T-helper 2 cell treated with Interferon-gamma antibody and Interleukin-4, amounts not matched to agents 5 μg/mL and 100 μg/mL, for 36 hours (primary cell): ENCODE measurements at places on chromosomes 5 and 9.

DNA sequence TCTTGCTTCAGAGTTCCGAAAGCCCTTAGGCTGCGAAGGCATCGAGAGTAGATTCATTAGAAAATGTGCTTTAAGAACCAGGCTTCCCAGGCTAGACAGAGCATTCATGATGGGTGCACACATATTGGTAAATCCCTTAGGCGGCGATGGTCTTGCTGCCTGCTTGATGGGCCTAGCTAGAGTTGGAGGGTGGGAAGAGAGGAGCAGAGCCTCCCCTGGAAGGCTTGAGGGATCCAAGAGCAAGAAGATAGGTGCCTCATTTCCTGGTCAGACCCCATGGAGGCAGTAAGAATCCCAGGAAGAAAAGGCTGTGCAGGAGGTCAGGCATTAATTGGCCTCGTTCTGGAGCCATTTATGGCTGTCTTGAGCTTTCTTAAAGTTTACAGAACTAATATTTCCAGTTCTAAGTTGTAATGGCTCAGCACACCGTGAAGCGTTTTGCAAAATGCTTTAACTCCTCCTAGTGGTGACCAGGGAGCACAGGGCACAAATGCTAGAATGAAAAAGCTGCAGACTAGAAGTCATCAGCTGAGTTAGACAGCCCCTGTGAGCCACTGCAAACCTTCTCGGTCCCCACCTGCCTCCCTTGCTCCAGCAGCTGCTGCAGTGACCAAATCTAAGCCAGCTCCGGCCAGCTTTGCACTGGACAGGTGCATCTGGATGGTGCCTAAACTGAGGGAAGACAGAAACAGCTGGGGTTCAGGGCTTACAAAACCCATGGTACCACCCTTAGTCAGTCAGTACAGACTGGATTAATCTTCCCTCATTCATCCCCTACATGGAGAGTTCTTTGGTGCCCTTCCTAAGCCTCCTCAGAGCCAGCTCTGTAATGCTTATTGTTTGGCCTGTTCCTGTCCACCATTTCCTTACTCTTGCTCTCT lies 14.7 kb downstream of the SLC45A2 start:
- DNase-seq, result no peak

DNA sequence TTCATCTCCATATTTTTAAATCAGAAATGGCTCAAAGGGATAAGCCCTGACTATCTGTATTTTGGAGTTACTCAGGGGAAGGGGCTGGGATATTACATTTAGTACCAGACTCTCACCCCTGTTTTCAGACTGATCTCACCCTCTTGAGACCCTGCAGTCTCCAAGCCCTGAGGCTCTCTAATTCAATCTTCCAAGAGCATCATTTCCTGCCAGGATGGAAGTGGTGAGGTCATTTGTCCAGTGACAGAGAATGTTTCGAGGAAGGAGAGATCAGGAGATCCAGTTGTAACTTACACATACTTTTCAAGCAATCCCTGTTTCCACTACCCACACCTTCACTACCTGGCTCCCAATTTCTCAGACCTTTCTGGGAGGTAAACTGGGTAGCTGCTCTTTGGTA lies 295.5 kb upstream of the EFNA5 start:
- no peak for DNase-seq

DNA sequence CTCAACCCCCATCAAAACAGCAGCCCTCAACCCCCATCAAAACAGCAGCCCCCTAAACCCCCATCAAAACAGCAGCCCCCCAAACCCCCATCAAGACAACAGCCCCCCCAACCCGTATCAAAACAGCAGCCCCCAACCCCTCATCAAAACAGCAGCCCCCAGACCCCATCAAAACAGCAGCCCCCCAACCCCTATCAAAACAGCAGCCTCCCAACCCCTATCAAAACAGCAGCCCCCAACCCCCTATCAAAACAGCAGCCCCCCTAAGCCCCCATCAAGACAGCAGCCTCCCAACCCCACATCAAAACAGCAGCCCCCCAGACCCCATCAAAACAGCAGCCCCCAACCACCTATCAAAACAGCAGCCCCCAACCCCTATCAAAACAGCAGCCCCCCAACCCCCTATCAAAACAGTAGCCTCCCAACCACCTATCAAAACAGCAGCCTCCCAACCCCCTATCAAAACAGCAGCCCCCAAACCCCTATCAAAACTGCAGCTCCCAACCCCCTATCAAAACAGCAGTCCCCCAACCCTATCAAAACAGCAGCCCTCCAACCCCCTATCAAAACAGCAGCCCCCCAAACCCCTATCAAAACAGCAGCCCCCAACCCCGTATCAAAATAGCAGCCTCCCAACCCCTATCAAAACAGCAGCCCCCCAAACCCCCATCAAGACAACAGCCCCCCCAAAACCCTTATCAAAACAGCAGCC lies 1.2 kb downstream of the TPPP start:
- DNase-seq, result no peak

DNA sequence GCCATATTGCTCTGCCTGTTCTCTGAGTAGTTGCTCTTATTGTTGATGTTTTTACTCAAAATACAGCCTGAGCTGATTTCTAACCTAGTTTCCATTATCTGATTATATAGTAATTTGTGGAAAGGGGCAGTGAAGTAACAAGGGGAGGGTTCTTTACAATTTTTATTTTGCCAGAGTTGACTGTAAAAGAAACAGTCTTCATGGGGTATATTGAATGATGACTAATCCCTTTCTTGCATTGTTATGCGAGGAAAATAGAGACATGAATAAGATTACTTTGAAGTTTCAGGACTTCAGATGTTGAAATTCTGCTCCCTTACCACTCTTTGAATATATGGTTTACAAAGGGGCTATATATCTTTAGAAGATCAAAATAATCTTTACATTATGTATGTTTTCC lies 9.1 kb upstream of the LRRC70 start:
- no peak for DNase-seq

- DNase-seq, result no peak
Observed at GRCh38 chr5:39148983-39149534, 70.3 kb downstream of the FYB1 start.

DNA sequence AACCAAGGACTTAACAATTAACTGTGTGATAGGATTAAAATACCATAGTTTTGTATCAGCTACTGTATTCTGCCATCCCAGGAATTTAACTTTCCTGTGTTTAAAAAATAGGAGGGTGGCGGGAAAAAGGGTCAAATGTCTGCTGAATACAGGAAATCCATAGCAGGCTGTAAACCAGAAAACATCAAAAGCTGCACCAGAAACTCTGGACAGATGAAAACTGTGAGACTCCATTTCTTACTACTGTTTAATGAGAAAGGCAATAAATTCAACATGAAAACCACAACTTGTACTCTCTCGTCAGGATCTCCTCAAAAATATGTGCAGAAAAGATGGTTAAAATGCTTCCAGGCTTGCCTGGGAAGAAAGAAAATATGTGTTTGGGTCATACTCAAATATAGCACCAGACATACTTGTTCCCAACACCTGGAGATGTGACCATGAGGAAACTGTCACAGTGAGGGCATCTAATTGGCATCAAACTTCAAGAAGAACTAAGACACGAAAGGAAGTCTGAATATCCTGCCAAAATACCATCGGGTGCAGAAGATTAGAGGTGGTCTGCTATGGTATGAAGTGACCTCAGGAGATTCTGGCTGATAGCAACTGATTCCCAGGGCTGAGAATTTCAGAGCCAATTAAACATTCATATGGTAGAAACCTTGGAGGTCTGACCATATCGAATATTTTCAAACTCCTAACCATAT lies 164.7 kb upstream of the TARS1 start:
- DNase-seq, result no peak

GRCh38 chr9:79221084-79221483 lies 350.7 kb upstream of the TLE4 start:
- no peak for DNase-seq

DNA sequence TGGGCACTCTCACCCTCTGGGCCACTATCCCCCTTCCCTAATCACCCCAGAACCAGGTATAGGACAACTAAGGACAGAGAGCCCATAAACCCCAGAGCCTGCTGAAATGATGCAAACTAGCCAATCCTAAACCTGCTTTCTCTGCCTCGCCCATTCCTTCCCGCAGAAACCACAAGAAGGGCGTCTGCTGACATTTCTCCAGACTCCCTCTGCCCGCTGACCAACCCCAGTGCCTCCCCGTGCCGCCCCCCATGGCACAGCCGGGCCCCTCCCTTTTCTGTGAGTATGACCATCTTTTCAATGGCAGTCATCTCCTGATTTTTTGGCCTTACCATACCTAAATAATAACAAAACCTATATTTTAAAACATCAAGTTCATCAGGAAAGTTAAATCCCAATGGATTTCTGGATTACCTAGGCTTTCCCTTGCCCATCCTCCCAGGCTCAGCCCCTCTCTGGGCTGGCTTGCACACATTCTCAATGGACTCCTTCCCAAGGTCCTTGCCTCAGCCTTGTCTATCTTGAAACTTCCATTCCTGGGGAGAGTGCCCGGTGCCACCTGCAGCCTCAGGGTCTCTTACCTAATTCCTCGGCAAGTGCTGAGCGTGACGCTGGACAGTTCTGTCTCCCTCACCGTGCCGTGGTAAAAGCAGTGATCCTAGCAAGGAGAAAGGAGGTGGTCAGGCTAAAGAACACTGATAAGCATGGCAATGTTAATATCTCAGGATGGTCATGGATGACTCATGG lies 45.2 kb downstream of the ADAM19 start:
- DNase-seq, result no peak

GRCh38 chr9:97413462-97413861 lies 1.6 kb downstream of the TDRD7 start:
- no peak for DNase-seq

GRCh38 chr5:180116077-180116999 lies 44.8 kb upstream of the RNF130 start:
- DNase-seq, result no peak

DNA sequence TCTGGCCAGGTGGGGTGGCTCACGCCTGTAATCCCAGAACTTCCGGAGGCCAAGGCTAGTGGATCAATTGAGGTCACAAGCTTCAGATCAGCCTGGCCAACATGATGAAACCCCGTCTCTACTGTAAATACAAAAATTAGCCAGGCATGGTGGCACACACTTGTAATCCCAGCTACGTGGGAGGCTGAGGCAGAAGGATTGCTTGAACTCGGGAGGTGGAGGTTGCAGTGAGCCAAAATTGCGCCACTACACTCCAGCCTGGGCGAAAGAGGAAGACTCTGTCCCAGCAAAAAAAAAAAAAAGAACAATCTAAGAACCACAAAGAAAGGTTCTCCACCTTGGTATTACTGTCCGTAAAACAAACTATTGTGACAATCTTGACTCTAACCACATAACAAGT lies 9.7 kb downstream of the MYO10 start:
- no peak for DNase-seq
